Effector memory CD4-positive, alpha-beta T cell (primary cell): ENCODE measurements at places on chromosomes 12 and 14.

DNA sequence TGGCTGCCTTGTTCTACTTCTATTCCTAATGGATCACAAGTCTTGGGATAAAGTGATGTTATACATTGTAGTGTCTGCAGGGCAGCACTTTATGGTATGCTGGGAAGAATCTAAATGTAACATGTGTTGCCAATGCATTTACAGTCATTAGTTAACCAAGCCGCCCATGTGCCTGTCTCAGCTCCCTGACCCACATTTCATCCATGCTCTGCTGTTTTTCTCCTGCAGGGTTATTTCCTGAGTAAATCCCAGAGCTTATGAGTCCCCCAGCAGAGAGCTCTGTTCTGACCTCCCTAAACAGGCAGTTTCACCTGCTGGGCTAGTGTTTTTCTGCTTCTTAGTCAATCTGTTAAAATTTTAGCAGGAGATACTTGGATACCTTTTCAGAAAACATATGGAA is 4.4 kb upstream of the TMTC2 start:
- DNase-seq: no peak

GRCh38 chr14:92540472-92541048 is 27.0 kb downstream of the RIN3 start:
- no peak for DNase-seq

DNA sequence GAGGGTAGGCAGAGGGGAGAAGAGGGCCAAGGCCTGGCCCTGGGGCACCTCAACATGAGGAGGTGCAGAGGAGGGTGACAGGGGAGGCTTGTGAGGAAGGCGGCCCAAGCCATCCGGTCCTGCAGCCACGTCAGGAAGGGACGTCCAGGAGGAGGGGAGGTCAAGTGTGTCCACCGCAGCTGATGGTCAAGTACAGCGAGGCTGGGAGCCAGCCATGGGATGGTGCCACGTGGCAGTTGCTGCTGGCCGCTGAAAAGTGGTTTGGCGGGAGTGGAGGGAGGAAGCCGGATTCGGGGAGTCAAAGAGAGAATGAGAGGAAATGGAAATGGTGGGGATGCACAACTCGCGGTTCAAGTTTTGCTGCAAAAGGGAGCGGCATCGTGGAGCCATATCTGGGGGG is 41.2 kb downstream of the PRIMA1 start:
- DNase-seq: no peak

DNA sequence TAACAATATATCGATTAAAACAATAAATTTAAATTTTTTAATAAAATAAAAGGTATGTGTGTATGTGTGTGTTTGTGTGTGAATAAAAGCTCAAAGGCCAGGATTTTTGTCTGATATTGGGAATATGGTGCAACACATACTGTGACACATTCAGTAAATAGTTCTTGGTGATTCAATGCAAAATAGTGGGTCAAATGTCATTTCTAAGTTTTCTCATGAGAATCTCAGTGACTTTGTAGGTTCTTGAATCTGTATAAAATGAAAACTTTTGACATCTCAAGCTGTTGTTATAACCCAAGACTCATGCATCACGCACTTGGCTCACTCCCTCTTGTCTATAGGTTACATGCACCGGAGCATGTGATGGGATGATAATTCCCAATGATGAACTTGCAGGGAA is 16.2 kb upstream of the MED6 start:
- no peak for DNase-seq

DNA sequence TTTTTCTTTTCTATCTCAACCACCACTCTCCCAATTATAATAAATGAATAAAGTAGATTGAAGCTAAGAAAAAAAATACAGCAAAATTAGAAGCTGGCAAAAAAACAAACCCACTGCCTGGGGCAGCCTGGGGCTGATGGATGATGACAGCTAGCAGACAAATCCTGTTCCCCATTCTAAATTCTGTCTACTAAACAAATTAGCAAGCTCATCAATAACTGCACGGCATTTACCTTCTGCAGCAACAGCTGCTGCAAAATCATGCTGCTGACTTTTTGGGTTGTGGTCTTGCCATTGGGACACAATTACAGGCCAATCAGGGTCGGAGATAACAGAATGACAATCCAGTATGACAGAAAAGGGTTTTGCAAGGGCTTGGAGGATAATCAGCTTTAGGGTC is 443.6 kb upstream of the SOX5 start:
- DNase-seq: no peak

DNA sequence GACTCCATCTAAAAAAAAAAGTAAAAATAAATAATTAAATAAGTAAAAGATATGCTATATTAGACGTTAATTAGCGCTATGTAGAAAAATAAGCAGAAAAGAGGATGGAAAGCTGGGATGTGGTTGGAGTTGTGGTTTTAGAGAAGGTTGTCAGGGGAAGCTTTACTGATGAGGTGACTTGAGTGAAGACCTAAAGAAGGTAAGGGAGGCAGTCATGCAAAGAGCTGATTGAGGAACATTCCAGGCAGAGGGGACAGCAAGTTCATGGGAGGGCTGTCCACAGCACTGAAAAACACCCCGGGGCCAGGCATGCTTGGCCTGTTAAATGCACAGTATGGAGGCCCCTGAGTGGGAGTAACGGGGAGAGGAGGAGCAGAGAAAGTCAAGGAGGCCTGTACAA is 15.7 kb downstream of the SMAGP start:
- DNase-seq: no peak

DNA sequence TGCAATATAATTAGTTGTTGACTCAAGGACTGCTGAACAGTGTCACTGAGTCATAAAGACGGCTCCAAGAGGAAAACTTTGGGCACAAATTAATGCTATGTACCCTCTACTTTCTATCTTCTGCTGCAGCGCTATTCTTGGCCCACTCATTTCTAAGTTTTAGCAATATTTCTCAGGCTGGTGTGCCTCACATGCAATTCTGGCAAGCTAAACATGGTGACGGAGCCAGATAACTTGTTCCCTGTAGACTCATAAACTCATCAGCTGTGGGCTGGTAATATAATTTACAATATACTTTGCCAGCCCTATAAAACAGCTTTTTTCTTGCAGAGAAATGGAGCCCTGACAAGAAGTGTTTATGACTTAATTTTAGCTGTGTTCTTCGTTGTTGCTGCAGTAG is 615.1 kb downstream of the NRXN3 start:
- DNase-seq: no peak

GRCh38 chr12:124548854-124549378 is 18.5 kb downstream of the NCOR2 start:
- DNase-seq: no peak

GRCh38 chr14:73500360-73500759 is 9.6 kb downstream of the RIOX1 start:
- DNase-seq: no peak

GRCh38 chr14:72640911-72641485 is 252.9 kb downstream of the DPF3 start:
- no peak for DNase-seq

DNA sequence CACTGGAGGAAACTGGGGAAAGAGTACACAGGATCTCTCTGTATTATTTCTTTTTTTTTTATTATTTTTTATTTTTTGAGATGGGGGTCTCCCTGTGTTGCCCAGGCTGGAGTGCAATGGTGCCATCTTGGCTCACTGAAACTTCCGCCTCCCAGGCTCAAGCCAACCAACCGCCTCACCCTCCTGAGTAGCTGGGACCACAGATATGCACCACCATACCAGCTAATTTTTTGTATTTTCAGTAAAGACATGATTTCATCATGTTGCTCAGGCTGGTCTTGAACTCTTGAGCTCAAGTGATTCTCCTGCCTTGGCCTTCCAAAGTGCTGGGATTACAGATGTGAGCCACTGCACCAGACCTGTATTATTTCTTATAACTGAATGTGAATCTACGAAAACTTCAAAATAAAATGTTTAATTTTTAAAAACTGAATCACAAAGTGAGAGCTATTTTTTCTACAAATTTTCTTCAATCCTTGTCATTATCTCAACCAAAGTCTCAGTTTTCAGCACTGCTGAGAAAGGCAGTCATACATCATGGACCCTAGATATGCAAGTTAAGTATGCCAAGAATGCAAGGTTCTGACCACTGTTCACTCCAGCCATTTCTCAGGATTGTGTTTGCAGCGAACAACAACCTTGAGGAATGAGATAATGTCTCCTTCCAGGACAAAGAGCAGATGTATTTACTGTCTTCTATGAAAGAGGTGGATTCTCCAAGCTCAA is 2.4 kb downstream of the EAPP start:
- DNase-seq: no peak

DNA sequence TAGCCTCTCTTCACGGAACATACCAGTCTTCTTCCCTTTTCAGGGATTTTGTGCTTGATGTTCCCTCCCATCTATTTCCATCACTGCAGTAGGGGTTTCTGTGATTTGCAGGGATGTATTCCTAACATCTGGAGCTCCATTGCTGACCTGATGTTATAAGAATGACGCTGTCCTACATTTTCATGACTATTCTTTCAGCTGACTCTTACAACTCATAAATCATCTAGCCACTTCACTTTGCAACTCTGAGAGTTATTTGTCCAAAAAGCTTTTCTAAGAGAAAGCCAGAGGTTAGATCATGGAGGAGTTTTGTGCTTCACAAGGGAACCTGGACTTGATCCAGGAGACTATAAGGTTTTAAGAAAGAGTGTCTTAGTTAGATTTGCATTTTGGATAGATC is 116.6 kb upstream of the FAR2 start:
- DNase-seq: no peak

GRCh38 chr12:5498806-5499205 is 66.9 kb downstream of the NTF3 start:
- no peak for DNase-seq

GRCh38 chr14:93103392-93104080 is 12.2 kb downstream of the ITPK1 start:
- peak; percentile 25 for DNase-seq

GRCh38 chr14:90758959-90759358 is 57.3 kb downstream of the TTC7B start:
- no peak for DNase-seq
